ENCODE measurements at places on chromosomes 1 and 21.

DNA sequence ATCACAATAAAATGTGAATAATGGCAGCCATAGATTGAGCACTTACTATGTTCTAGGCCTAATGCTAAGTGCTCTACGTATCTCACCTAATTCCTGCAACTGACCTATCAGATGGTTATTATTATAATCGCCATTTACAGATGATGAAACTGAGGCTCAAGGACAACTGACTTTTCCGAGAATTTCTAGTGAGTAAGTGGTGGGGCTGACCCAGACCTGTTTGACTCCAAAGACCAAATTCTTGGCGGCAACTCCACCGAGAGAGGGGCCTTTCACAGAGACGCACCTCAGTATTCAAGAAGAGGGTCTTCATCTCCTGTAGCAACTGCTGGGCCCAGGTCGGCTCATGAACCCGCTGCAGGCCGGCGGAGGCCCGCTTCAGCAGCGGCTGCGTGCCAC lies 573 bp downstream of the TMEM234 start:
- no peak for DNase-seq

DNA sequence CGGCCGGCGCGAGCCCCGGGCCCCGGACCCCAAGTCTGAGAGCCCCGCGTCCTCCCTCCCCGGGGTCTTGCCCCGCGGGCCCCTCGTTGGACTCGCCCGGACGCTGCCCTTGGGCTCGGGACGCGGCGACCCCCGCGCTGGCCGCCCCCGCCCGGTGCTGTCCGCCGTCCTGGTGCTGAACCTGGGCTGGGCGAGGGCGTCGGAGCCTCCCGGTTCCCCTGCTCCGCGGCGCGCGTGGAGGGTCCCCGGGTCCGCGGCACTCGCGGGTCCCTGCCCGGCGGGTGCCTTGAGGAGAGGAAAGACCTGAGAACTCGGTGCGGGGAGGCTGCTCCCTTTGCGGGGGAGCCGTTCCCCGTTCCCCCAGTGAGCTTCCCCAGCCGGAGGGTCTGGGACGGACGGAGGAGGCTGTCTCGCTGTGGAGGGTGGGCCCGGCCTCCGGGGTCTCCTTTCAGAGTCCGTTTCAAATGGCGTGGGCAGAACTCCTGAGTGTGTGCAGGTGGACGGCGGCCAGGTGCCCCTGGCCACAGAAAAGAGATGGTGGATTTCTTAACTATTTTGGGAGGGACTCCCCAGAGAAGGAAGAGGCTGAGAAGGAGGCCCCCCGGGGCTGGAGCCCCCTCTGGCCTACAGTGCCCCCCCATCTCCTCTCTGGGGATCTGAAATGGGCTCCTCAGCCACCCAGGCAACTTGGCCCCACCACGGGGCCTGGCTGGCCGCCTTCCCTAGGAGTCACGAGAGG lies 595 bp downstream of the GABRD start:
- DNase-seq: no peak

- DNase-seq: no peak
Observed at GRCh38 chr1:240029418-240029817, 62.3 kb upstream of the FMN2 start.

- DNase-seq: no peak
Observed at GRCh38 chr1:118247593-118247992, 62.6 kb upstream of the SPAG17 start.

DNA sequence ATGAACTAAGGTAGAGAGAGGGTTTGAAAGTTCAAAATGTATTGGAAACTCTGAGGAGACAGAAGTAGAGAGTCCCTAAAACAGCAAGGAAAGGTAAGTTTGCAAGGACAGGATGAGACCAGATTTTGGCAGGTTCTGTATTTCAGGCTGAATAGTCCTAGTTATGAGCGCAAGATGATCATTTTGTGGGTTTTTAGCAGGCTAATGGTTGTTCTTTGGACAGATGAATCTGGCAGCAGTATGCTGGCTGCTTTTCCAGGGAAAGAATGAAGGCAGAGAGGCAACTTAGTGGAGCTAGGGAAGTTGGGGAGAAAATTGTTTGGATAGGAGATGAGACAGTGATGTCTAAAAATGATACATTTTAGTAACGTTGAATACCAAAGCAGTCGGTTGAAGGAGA lies 243.5 kb upstream of the NRIP1 start:
- DNase-seq: no peak

GRCh38 chr1:81832573-81832972 lies 31.8 kb downstream of the ADGRL2 start:
- no peak for DNase-seq
